ENCODE measurements at places on chromosomes 1 and 21. TPM values are rescaled to one million over a fixed set of nuclear protein-coding genes. Genes with fewer than 3 reads are reported as not detected.

DNA sequence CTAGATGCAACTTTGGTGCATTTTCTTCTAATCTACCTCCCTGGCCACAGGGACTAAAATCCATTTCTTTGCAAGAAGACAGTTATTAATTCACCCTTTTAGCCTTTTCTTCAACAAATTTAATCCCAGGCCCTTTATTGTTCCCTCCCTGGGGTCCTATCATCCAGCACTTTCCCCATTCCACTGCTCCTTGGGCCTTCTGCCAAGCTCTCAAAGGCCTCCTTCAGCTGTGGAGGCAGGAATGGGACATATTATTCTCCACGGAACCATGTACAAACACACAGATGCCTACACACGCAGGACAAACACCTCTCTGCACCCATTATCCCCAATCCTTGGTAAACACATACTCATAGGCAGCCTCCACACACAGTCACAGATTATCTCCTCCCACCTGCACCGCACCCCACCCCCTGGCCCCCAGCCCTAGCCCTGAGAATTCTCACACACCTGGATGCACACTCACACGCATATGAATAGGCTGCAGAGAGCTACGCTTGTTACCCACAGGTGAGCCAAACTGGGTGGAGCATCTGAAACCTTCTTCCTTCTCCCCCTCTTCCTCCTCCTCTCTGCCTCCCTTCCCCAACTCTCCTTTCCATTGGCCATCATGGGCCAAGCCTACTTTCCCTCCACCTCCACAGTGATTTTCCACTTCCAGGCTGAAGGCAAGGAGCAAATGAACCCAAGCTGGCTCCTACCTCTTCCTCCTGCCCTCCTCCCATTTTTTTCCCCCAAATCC lies 11.7 kb downstream of the TAGLN2 start:
- H3K4me3 ChIP-seq, result no peak overlapping the region
- peaks cover 20% of the 10 kb centered on the region for H3K36me3 ChIP-seq
- no peak overlapping the region for H3K27ac ChIP-seq

The ANGPTL1 gene
- total RNA-seq, result not detected

DNA sequence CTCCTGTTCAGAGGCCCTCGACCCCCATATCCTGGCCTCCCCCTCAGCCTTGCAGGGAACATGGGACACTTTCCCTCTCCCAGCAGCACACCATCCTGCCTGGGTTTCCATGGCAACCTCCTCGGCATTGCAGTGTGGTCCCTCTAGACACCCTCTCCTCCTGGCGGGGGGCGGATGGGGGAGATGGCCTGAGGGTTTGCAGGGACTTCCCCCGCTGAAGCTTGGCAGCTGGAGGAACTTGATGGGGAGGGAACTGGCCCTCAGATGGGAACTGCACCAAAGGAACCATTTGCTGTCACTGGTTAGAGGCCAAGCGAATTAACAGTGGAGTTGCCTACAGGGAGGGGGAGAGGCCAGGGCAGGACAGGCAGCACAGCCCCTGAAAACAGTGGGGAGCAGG lies 28.7 kb downstream of the RIMS3 start:
- H3K4me1 ChIP-seq, result peaks cover 23% of the 10 kb centered on the region
- no peak overlapping the region for H3K27ac ChIP-seq
- H3K4me3 ChIP-seq, result no peak overlapping the region
- no peaks in the 10 kb centered on the region for H3K36me3 ChIP-seq

DNA sequence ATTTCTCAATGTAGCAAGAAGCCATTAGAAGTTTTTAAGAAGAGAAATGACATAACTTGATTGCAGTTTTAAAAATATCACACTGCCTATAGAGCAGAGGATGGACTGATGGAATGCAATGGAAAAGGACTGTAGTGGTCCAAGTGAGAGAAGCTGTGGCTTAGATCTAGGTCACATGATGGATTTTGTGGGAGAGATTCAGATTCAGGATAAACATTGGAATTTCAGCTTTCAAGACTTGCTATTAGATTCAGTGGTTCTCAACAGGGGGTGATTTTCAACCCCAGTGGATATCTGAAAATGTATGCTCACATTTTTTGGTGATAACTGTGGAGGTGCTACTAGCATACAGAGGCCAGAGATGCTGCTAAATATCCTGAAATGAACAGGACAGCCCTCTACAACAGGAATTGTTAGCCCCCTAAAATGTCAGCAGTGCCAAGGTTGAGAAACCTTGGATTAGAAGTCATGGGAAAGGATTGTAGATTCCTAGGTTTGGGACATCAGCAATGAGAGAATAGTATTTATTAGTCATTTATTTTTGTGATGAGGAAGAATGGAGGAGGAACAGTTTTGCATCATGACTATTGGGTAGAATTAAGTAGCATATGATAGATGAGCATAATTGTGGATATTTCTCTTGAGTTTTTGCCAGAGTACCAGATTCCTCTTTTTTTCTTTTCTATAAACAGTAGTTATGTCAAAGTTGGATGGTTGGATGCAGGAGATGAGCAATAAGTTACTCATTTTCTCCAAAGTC lies 30.1 kb upstream of the KCNK2 start:
- no peaks in the 10 kb centered on the region for H3K4me1 ChIP-seq
- no peak overlapping the region for H3K27ac ChIP-seq
- no peak for DNase-seq
- H3K4me3 ChIP-seq, result no peak overlapping the region
- H3K36me3 ChIP-seq, result no peaks in the 10 kb centered on the region

GRCh38 chr1:55211863-55212262 lies 3.3 kb downstream of the USP24 start:
- peaks cover 62% of the 10 kb centered on the region for H3K4me1 ChIP-seq
- H3K27me3 ChIP-seq, result no peaks in the 10 kb centered on the region
- H3K36me3 ChIP-seq, result peaks cover 23% of the 10 kb centered on the region
- DNase-seq, result peak; percentile 35
- peak overlapping the region; percentile 86 for H3K27ac ChIP-seq

DNA sequence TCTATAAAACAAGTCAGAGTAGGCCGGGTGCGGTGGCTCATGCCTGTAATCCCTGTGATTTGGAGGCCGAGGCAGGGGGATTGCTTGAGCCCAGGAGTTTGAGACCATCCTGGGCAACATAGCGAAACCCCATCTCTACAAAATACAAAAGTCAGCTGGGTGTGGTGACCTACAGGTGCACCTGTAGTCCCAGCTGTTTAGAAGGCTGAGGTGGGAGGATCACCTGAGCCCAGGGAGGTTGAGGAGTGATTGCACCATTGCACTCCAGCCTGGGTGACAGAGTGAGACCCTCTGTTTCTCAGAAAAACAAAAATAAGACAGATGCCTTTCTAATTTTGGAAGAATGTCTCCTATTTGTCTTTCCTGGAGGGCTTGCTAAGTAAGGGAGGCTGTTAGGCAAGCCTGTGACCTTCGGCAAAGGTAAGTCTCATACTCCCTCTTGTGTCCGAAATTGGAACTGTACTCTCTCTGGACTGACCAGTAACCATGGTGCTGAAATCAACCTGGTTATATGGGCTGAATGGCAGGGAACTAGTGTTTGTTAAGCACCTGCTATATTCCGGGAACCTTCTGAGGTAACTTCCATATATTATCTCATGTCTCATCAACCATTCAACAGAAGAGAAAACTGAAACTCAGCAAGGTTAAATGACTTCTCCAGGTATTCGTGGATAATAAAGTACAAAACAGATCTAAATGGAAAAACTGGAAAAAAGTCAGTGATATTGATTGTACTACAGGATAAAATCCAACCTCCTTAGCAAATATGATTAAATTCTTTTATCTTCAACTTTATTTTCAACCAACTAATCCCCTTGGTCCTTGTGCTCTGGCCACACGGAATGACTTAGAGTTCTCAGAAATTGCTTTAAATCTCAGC lies 11.8 kb upstream of the RAB3B start:
- H3K36me3 ChIP-seq, result no peaks in the 10 kb centered on the region
- no peak overlapping the region for H3K27ac ChIP-seq
- peak; percentile 59 for DNase-seq
- H3K27me3 ChIP-seq, result peaks cover 14% of the 10 kb centered on the region

GRCh38 chr1:218034468-218034867 lies 250.6 kb upstream of the RRP15 start:
- no peaks in the 10 kb centered on the region for H3K4me1 ChIP-seq
- H3K36me3 ChIP-seq, result no peaks in the 10 kb centered on the region
- no peak for DNase-seq
- no peak overlapping the region for H3K4me3 ChIP-seq
- H3K27ac ChIP-seq, result no peak overlapping the region

- H3K27ac ChIP-seq, result peak overlapping the region; percentile 51
- H3K4me3 ChIP-seq, result no peak overlapping the region
- DNase-seq, result no peak
- H3K36me3 ChIP-seq, result peaks cover 20% of the 10 kb centered on the region
- no peaks in the 10 kb centered on the region for H3K27me3 ChIP-seq
- peaks cover 24% of the 10 kb centered on the region for H3K4me1 ChIP-seq
These were observed 4.3 kb upstream of the MIIP start for GRCh38 chr1:12015001-12015491.

DNA sequence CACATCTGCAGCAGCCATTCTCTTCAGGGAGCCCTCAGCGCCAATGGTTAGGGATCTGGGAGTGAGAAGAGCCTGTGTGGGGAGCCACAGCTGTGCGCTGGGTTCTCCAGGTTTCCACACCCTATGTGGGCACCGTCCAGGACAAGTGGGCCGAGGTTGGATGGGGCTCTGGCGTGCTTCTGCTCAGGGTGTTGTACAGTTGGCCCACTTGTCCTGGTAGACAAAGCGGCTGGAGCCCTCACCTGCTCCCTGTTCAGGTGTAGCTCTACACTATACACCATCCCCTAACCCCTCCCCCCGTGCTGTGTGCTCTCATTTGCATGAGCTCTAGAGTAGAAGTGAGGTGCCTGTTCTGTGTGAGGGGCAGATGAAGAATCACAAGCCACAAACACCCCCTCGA lies 12.2 kb downstream of the SH3BP5L start:
- peaks cover 15% of the 10 kb centered on the region for H3K4me1 ChIP-seq
- H3K27me3 ChIP-seq, result no peaks in the 10 kb centered on the region
- no peak for DNase-seq
- H3K27ac ChIP-seq, result no peak overlapping the region
- no peak overlapping the region for H3K4me3 ChIP-seq

The LHX8 gene
- total RNA-seq, result not detected

DNA sequence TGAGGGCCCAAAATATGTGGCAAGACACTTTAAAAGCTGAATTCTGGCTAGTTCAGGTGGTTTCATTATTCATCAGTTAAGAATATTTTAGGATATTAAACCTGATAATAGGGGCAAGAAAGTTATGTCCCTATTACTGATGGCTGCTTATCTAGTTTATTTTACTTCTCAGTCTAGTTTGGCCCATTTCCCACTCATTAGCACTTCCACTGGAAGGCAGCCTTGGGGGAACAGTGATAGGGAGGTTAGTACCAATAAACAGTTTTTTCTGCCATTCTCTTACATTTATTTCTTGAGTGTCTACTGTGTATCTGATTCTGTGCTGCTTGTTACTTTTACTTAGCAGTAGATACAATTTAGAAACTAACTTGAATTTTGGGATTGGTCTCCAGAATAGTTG lies 9.0 kb downstream of the PPP1R12B start:
- no peaks in the 10 kb centered on the region for H3K36me3 ChIP-seq
- H3K27me3 ChIP-seq, result no peaks in the 10 kb centered on the region
- H3K27ac ChIP-seq, result no peak overlapping the region

Data from activated CD8-positive, alpha-beta T cell treated with anti-CD3 and anti-CD28 coated beads for 36 hours (primary cell).